ENCODE measurements at places on chromosomes 2 and 18.
A peak's percentile ranks its signal among the peaks of the same experiment; 100 is the strongest.

DNA sequence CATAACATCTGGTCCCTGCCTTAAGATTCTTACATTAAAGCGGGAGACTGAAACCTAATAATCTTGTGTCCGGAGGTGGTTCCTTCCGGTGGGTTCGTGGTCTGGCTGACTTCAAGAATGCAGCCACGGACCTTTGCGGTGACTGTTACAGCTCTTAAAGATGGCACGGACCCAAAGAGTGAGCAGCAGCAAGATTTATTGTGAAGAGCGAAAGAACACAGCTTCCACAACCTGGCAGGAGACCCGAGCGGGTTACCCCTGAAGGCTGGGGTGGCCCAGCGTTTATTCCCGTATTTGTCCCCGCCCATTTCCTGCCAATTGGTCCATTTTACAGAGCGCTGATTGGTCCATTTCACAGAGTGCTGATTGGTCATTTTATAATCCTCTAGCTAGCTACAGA lies 122.3 kb upstream of the SIX2 start:
- no peak for DNase-seq
- no peaks in the 10 kb centered on the region for H3K27me3 ChIP-seq
- H3K36me3 ChIP-seq = no peaks in the 10 kb centered on the region
- H3K27ac ChIP-seq = no peak overlapping the region
- no peak overlapping the region for H3K4me3 ChIP-seq

- H3K27ac ChIP-seq = no peak overlapping the region
- no peak overlapping the region for H3K4me3 ChIP-seq
- no peaks in the 10 kb centered on the region for H3K4me1 ChIP-seq
- no peaks in the 10 kb centered on the region for H3K36me3 ChIP-seq
Measured at GRCh38 chr2:54701029-54701428, 22.4 kb upstream of the EML6 start.

DNA sequence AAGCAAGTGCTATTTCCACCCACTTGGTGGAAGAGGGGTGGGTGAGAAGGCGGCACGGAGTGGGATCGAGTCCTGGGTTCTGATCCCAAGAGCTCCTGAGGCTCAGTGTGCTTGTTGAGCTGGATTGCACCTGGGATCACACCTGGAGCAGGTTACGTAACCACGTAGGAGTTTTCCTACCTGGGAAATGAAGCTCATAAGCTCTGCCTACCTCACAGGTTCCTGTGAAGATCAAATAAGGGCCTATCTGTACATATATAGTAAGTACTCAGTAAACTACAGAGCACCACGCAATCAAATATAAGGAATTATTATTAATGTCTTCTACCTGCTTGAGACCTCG lies 11.0 kb downstream of the NPC1 start:
- H3K4me1 ChIP-seq = peaks cover 23% of the 10 kb centered on the region
- no peak overlapping the region for H3K4me3 ChIP-seq
- H3K27me3 ChIP-seq = no peaks in the 10 kb centered on the region
- H3K27ac ChIP-seq = peak overlapping the region; percentile 62
- DNase-seq = no peak

DNA sequence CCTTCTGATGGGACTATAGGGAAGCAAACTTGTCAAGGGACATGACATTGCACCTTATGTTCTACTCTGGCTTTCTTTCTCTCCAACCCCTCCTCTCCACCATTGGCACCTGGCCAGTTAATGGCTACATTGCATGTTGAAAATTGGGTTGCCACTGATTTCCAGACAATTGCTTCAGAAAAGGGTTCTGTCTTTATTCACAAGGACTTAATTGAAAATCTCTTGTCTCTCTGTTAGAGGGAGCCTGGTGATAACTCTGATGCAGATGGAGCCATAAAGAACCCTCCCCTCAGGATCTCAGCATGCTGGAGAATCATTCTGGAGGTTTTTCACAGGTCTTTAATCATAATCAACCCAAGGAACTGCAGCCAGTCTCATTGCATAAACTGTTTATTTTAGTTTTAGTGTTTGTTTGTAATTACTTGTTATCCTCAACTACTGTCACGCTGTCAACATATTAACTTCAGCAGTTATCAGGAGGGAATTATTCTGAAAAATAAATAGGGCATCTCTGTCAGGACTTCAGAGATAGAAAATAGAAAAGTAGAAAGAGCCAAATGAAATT lies 316.8 kb downstream of the RIT2 start:
- H3K36me3 ChIP-seq = no peaks in the 10 kb centered on the region
- no peaks in the 10 kb centered on the region for H3K27me3 ChIP-seq
- H3K4me3 ChIP-seq = no peak overlapping the region
- DNase-seq = no peak
- no peaks in the 10 kb centered on the region for H3K4me1 ChIP-seq

GRCh38 chr2:200308546-200309295 lies 2.2 kb downstream of the SPATS2L start:
- DNase-seq = no peak
- H3K27ac ChIP-seq = no peak overlapping the region
- peaks cover 22% of the 10 kb centered on the region for H3K27me3 ChIP-seq
- peaks cover 3% of the 10 kb centered on the region for H3K36me3 ChIP-seq
- peaks cover 6% of the 10 kb centered on the region for H3K4me1 ChIP-seq

- H3K36me3 ChIP-seq = no peaks in the 10 kb centered on the region
- H3K4me1 ChIP-seq = no peaks in the 10 kb centered on the region
- DNase-seq = no peak
- H3K27ac ChIP-seq = no peak overlapping the region
Measured at GRCh38 chr2:20174410-20174809, 50.5 kb downstream of the SDC1 start.

DNA sequence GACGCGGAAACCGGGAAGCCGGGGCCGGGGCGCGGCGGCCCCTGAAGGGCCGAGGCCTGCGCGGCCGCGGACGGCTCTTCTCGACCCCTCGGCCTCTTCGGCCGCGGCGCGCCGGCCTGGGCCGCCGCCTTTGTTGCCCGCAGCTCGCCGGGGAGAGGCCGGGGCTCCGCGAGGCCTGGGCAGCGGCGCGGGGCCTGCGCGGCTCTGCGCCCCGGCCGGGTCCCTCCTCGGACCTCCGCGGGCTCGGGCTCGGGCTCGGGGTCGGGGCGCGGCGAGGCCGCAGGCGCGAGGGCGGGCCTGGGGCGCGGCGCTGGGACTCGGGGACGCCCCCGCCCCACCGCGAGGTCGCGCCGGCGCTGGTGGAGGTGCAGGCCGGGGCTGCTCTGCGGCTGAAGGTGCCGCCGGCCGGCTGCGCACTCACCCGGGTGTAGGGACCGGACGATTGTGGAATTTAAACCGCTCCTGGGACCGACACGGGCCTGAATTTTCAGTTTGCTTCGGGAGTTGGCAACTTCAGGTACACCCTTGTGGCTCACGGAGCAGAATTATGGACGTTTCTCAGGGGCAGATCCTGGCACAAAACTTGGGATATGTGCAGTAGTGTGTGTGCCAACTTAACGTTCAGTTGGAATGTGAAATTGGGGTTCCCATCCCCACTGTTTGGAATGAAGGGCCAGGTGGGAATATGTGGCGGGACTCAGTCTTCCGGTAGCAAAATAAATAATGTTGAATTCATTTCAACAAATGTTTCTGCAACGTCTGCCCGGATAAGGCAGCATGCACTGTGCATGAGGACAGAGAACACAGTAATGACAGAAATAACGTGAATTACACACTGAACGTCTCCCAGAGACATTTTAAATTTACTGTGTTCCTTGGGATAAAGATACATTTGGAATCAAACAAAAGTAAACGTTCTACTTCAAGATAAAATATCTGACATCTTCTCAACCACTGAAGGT lies 787 bp downstream of the SOCS6 start:
- H3K27ac ChIP-seq = no peak overlapping the region

DNA sequence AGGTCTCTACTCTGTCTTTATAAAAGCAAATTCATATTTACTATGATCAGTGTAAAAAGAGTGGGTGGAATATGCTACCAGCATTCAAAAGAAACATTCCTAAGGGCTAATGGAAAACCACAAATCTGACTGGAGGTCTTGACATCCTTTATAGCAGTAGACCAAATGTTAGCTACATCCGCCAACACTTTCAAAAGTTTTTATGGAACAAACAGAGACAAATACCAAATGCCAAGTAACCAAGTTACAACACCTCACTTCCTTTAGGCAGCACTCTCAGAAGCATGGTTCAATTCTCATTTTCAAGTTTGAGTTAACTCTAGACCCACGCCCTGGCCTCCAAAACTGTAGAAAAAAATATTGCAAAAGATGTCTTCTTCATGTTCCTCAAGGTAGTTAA lies 78.3 kb upstream of the SETBP1 start:
- H3K36me3 ChIP-seq = no peaks in the 10 kb centered on the region
- H3K27ac ChIP-seq = no peak overlapping the region
- H3K27me3 ChIP-seq = no peaks in the 10 kb centered on the region
- no peak for DNase-seq
- H3K4me1 ChIP-seq = peaks cover 3% of the 10 kb centered on the region

DNA sequence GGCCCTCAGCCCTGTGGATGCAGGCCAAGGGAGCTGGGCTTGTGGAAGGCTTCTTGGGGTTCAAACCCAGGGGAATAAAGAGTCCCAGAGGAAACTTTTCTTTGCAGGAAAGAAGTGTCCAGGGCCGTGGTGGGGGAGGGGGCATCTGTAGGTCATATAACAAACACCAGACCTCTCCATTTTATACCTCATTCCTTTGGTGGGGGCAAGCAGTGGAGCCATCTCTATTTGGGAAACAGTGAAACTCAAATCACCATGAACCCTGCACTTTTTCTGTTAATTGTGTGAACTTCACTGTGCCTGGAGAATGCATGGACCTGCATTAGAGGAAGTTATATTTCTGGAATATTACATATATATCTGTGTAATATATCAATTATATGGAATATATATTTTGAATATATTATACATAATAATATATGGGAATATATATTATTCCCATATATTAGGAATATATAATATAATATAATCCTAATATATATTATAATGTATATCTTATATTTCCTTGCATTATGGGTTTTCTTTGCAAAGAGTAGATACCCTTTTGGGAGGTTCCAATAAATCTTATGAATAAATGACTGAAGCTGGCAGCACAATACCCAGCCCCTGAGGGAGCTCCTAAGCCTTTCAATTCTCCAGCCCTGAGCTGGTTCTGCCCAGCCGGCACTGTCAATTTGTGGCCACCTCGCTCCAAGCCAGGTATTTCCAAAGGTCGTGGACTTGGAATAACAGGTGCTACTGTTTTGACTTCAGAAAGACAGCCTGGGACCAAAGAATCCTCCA lies 97.7 kb upstream of the PKDCC start:
- no peak for DNase-seq
- no peak overlapping the region for H3K27ac ChIP-seq
- H3K27me3 ChIP-seq = peaks cover 5% of the 10 kb centered on the region
- H3K4me3 ChIP-seq = no peak overlapping the region
- H3K4me1 ChIP-seq = peaks cover 19% of the 10 kb centered on the region
- H3K36me3 ChIP-seq = no peaks in the 10 kb centered on the region

- H3K4me1 ChIP-seq = no peaks in the 10 kb centered on the region
- no peak for DNase-seq
- no peak overlapping the region for H3K27ac ChIP-seq
- no peaks in the 10 kb centered on the region for H3K36me3 ChIP-seq
- H3K27me3 ChIP-seq = peaks cover 3% of the 10 kb centered on the region
Measured at GRCh38 chr2:29607038-29607420, 314.4 kb downstream of the ALK start.

DNA sequence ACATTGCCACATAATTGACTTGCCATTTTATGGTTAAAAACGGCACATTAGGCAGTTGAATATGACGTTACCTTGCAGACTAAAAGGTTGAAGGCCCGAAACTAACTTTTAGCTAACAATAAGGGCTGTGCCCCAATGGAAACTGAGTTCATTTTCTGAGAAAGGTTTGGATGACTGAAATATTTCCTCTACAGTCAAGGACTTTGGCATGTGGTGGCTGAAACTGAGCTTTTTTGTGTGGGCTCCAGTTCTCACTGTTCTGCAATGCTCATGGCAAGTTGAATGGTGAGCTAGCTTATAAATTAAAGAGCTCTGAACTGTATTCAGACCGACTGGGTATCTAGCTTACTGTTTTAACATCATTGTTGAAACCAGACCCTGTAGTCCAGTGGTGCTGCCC lies 23.8 kb upstream of the TXNDC2 start:
- H3K27ac ChIP-seq = peak overlapping the region; percentile 25
- peaks cover 8% of the 10 kb centered on the region for H3K4me1 ChIP-seq
- peaks cover 31% of the 10 kb centered on the region for H3K36me3 ChIP-seq
- no peaks in the 10 kb centered on the region for H3K27me3 ChIP-seq
- no peak overlapping the region for H3K4me3 ChIP-seq
- DNase-seq = no peak
